ENCODE measurements at places on chromosomes 4 and X. TPM values are rescaled to one million over a fixed set of nuclear protein-coding genes. Genes with fewer than 3 reads are reported as not detected.

- no peaks in the 10 kb centered on the region for H3K4me1 ChIP-seq
- peaks cover 54% of the 10 kb centered on the region for H3K27me3 ChIP-seq
- DNase-seq: peak; percentile 4
- H3K4me3 ChIP-seq: peak overlapping the region; percentile 54
- no peaks in the 10 kb centered on the region for H3K36me3 ChIP-seq
- H3K27ac ChIP-seq: no peak overlapping the region
Observed at GRCh38 chr4:11428899-11429698, 405 bp upstream of the HS3ST1 start.

FATE1 gene
- total RNA-seq: not detected

DNA sequence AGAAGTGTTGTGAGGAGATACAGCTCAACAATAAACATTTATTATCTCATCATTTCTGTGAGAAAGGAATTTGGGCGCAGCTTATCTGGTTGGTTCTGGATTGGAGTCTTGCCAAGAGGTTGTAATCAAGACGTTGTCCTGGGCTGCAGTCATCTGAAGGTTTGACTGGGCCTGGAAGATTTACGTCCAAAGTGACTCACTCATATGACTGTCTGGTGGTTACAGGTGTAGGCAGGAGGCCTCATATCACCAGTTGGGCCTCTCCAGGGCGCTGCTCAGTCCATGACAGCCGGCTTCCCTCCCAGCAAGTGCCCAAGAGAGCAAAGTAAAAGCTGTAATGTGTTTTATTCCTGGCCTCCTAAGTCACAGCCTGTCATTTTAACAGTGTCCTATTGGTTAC is 106.3 kb downstream of the USP46 start:
- H3K27me3 ChIP-seq: peaks cover 2% of the 10 kb centered on the region
- no peak overlapping the region for H3K27ac ChIP-seq
- no peaks in the 10 kb centered on the region for H3K4me1 ChIP-seq

SETD7 gene
- 18.7 TPM for total RNA-seq

- H3K4me1 ChIP-seq: no peaks in the 10 kb centered on the region
- no peak overlapping the region for H3K4me3 ChIP-seq
- H3K27ac ChIP-seq: no peak overlapping the region
- no peak for DNase-seq
- H3K27me3 ChIP-seq: no peaks in the 10 kb centered on the region
Observed at GRCh38 chrX:126580877-126581276, 28.3 kb upstream of the DCAF12L1 start.

MAGEB2 gene
- not detected for total RNA-seq

RTL9 gene
- total RNA-seq: not detected

DNA sequence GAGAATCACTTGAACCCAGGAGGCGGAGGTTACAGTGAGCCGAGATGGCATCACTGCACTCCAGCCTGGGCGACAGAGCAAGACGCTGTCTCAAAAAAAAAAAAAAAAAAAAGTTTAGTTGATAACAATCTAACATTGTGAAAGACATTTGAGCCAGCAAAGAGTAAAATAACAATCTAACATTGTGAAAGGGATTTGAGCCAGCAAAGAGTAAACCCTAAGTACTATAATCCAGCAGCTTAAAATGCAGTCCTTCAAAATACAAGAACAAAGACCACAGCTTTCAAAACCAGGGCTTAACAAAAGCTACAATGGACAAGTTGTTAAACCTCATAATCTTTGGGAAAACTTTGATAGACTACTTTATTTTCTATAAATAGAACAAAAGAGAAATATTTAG is 16.9 kb downstream of the MFAP3L start:
- no peaks in the 10 kb centered on the region for H3K4me1 ChIP-seq
- DNase-seq: no peak
- no peak overlapping the region for H3K4me3 ChIP-seq
- H3K27me3 ChIP-seq: peaks cover 7% of the 10 kb centered on the region
- no peak overlapping the region for H3K27ac ChIP-seq
- H3K36me3 ChIP-seq: no peaks in the 10 kb centered on the region

WNK3 gene
- 0.02 TPM for total RNA-seq

DNA sequence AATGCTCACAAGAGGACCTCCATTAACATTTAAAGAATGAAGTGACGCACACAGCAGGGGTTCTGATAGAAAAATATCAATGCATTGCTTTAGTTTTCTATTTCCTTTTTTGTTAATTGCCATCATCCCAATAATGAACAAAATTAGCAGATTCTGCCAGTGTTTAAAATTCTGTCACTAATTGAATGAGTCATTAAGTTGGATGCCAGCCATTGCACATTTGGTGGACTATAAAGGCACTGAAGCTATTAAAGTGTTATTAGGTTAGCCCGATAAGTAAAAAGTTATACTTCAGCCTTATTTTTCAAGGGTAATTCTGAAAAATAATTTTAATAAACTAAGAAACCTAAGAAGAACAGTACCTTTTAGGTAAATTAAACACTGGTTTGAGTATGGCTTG is 53.1 kb downstream of the MAP3K15 start:
- H3K27ac ChIP-seq: no peak overlapping the region
- H3K36me3 ChIP-seq: no peaks in the 10 kb centered on the region
- no peak for DNase-seq
- no peaks in the 10 kb centered on the region for H3K4me1 ChIP-seq

HSD17B13 gene
- total RNA-seq: 0.10 TPM

Measured in activated T-helper 1 cell treated with anti-CD3 and anti-CD28 coated beads, Interleukin-12 subunit alpha, Interleukin-12 subunit beta, Interleukin-2, Interleukin-4 antibody, amounts not matched to agents 30 ng/mL and 10 ng/mL and 1 ng/mL, durations not matched to agents 14 hours and 24 hours and 36 hours (primary cell).